ENCODE measurements at places on chromosomes 1 and 21. TPM values are rescaled to one million over a fixed set of nuclear protein-coding genes. Genes with fewer than 3 reads are reported as not detected.
A peak's percentile ranks its signal among the peaks of the same experiment; 100 is the strongest.

DNA sequence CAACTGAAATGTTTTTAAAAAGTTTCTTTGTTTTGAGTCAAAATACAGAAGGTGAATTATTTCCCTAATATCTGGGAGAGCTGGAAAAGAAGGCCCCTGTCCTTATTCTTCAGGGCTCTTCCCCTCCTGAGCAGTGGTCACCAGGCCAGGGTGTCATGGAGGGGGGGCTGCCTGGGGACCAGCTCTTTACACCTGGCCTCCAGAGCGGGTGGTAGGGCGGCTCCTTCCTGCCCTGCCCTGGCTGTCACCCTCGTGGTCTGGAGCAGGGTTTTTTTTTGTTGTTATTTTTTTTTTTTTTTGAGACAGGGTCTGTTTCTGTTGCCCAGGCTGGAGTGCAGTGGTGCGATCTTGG, 6.6 kb downstream of the SKI start:
- no peak for DNase-seq
- peak overlapping the region; percentile 88 for H3K4me3 ChIP-seq
- H3K27me3 ChIP-seq = no peaks in the 10 kb centered on the region
- peak overlapping the region; percentile 69 for H3K27ac ChIP-seq
- H3K4me1 ChIP-seq = peaks cover 71% of the 10 kb centered on the region

DNA sequence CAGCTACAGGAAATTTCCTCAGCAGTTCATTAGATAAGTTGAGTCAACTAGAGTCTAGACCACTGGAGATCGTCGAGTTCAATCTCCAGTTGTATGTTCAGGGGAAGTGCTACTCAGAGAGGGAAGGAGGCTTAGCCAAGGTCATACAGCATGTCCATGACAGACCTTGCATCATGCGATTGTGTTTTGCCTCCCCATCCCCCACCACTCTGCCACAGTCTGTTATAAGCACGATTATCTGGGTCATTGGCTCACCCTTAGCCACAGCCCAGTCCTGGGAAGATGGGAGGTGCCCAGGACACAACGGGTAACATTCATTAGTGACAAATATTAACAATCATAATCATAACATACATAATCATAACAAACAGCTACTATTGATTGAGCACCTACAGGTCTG, 18.9 kb upstream of the GRIK3 start:
- no peaks in the 10 kb centered on the region for H3K27me3 ChIP-seq
- no peak overlapping the region for H3K4me3 ChIP-seq

GRCh38 chr1:161098210-161099068, at the start of gene KLHDC9:
KLHDC9 (plus strand) TSS chr1:161098361; CDS start chr1:161098536, 175 bp downstream.
- no peaks in the 10 kb centered on the region for H3K27me3 ChIP-seq
- no peak within 1 kb of the TSS for H3K27ac ChIP-seq
- peak within 1 kb of the TSS; percentile 79 for H3K4me3 ChIP-seq
- peaks cover 13% of the 10 kb centered on the region for H3K4me1 ChIP-seq

- no peak overlapping the region for H3K4me3 ChIP-seq
- no peak overlapping the region for H3K27ac ChIP-seq
- H3K4me1 ChIP-seq = no peaks in the 10 kb centered on the region
Observed at GRCh38 chr1:15212216-15212953, 34.6 kb upstream of the FHAD1 start.

GRCh38 chr1:11648732-11649158, 5.5 kb downstream of the FBXO2 start:
- no peak overlapping the region for H3K27ac ChIP-seq
- H3K36me3 ChIP-seq = no peaks in the 10 kb centered on the region
- no peaks in the 10 kb centered on the region for H3K4me1 ChIP-seq
- no peak overlapping the region for H3K4me3 ChIP-seq
- peaks cover 16% of the 10 kb centered on the region for H3K27me3 ChIP-seq

DNA sequence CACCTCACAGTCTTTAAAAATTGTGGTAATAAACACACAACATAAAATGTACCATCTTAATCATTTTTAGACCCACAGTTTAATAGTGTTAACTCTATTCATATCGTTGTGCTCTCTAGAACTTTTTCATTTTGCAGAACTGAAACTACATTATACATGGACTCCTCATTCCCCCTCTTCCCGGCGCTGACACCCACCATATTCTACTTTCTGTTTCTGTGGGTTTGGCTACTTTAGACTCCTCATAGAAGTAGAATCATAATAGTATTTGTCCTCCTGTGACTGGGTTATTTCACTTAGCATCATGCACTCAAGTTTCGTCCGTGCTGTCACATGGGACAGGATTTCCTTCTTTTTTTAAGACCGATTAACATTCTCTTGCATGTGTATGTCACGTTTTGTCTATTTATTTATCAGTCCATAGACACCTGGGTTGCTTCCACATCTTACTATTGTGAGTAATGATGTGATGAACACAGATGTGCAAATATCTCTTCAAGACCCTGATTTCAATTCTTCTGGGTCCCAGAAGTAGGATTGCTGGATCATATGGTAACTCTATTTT, 62.9 kb upstream of the TMPRSS2 start:
- no peak for DNase-seq
- H3K4me3 ChIP-seq = no peak overlapping the region
- no peaks in the 10 kb centered on the region for H3K36me3 ChIP-seq
- H3K27me3 ChIP-seq = peaks cover 4% of the 10 kb centered on the region

CFHR5 gene
- total RNA-seq = not detected

FNDC5 gene
- total RNA-seq = not detected
